Caki2 (cell line): ENCODE measurements at places on chromosomes 6 and 20. TPM values are rescaled to one million over a fixed set of nuclear protein-coding genes. Genes with fewer than 3 reads are reported as not detected.

The MROH8 gene
- 0.51 and 1.0 TPM in 2 replicates for total RNA-seq

The TINAG gene
- total RNA-seq: 62.1 and 114 TPM in 2 replicates

The FAM217A gene
- total RNA-seq: not detected in 2 replicates

The ISM1 gene
- 7.0 and 7.7 TPM in 2 replicates for total RNA-seq

The OOEP gene
- total RNA-seq: 4.1 TPM in 1 of 2 replicates, not detected in the other

The NKX2-2 gene
- total RNA-seq: not detected in 2 replicates

The DZANK1 gene
- 2.7 and 5.0 TPM in 2 replicates for total RNA-seq

The C2 gene
- total RNA-seq: 3.2 and 7.7 TPM in 2 replicates

The OVOL2 gene
- total RNA-seq: 0.17 and 1.8 TPM in 2 replicates

The METTL24 gene
- total RNA-seq: not detected in 2 replicates

The SIRPD gene
- not detected in 2 replicates for total RNA-seq

The BCAS1 gene
- not detected in 2 replicates for total RNA-seq

The CLDN20 gene
- total RNA-seq: not detected in 2 replicates

The MRPS18B gene
- total RNA-seq: 47.9 and 61.1 TPM in 2 replicates

The TTBK1 gene
- not detected in 2 replicates for total RNA-seq

The B4GALT5 gene
- 55.2 and 66.4 TPM in 2 replicates for total RNA-seq

The THBD gene
- 15.7 TPM in 2 replicates for total RNA-seq

The OR2B6 gene
- total RNA-seq: not detected in 2 replicates

The TFAP2A gene
- total RNA-seq: 2.1 and 4.2 TPM in 2 replicates

The PRKN gene
- 1.0 and 1.1 TPM in 2 replicates for total RNA-seq

The GINM1 gene
- 56.2 and 71.1 TPM in 2 replicates for total RNA-seq

The SSTR4 gene
- not detected in 2 replicates for total RNA-seq

The DPPA5 gene
- not detected in 2 replicates for total RNA-seq

The CDC40 gene
- total RNA-seq: 13.4 and 15.1 TPM in 2 replicates

The RAET1L gene
- not detected in 2 replicates for total RNA-seq

The SMLR1 gene
- total RNA-seq: 1.1 TPM in 1 of 2 replicates, not detected in the other

The DLL1 gene
- total RNA-seq: 0.49 and 1.1 TPM in 2 replicates

The HECA gene
- 5.2 TPM in 2 replicates for total RNA-seq

The CALHM6 gene
- total RNA-seq: not detected in 2 replicates

The BTN1A1 gene
- 0.47 TPM in 1 of 2 replicates, not detected in the other for total RNA-seq

The LY6G6D gene
- total RNA-seq: not detected in 2 replicates

The CST1 gene
- 29.3 and 53.5 TPM in 2 replicates for total RNA-seq
